ENCODE measurements at places on chromosomes 11 and 22.
A peak's percentile ranks its signal among the peaks of the same experiment; 100 is the strongest.

GRCh38 chr22:48699511-48699910 lies 1128.2 kb downstream of the BRD1 start:
- no peak for DNase-seq

GRCh38 chr11:22199243-22199642 lies 6.4 kb downstream of the ANO5 start:
- DNase-seq = no peak

GRCh38 chr11:49405743-49406142 lies 197.3 kb upstream of the FOLH1 start:
- no peak for DNase-seq

GRCh38 chr11:134358165-134358855 lies 26.5 kb downstream of the GLB1L2 start:
- DNase-seq = no peak

DNA sequence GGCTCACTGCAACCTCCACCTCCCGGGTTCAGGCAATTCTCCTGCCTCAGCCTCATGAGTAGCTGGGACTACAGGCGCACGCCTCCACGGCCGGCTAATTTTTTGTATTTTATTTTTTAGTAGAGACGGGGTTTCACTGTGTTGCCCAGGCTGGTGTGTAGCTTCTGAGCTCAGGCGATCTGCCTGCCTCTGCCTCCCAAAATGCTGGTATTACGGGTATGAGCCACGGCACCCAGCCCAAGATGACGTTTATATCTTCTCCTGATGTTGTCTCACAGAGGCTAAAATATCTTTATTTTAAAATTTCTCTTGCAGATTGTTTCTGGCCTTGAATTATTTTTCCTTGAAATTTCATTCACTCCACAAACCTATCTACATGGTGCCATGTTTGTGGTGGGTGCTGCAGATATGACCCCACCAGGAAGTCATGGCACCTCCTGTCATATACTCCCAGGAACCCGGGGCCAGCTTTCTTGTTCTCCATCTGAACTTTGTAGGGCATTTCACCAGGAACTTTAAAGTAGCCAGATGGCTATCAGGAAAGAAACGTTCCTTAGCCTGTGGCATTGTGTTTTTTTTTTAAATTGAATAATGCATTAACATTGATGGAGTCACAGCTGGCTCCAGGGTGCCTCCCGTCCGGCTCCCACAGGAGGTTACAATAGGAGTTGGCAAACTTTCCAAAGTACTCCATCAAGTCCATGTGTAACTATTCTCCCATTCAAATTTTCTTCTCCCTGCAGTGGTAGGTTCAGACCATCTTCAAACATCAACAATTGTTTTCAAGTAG lies 42.0 kb upstream of the LIPT2 start:
- DNase-seq = no peak

GRCh38 chr11:43135966-43136534 lies 175.7 kb upstream of the API5 start:
- DNase-seq = no peak

- no peak for DNase-seq
Measured at GRCh38 chr11:131284041-131284440, 86.4 kb upstream of the NTM start.

DNA sequence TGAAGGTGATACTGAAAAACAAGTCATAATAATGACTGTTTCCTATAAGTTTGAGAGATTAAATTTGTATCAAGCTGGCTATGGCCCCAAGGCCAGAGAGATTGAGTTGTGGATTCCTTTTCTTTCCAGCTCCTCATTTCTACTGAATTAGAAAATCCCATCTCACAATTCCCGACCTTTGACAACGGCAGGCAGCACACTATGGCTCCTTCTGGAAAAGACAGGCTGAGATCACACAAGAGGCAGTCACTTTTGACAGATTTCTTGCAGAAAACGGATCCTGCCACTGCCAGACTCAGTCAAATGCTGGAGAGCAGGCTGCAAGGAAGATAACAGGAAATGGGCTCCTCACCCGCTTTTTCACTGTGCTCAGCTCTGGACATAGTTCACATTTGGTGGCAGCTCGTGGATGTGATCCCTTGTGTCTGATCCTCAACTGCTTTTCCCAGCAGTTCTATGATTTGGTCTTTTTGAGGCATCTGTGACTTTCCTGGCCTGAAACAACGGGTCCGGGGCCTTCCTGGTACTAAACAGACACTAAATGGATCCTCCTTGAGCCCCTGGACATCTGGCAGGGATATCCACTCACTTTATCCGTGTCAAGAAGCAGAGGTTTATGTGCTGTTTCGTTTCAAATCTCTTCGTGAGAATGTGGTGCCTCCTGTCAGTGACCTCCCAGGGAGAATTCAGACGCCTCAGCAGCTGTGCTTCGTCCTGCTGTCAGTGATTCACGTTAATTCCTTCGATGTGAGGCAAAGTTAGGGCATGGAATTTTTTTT lies 26.1 kb upstream of the RTL6 start:
- no peak for DNase-seq

DNA sequence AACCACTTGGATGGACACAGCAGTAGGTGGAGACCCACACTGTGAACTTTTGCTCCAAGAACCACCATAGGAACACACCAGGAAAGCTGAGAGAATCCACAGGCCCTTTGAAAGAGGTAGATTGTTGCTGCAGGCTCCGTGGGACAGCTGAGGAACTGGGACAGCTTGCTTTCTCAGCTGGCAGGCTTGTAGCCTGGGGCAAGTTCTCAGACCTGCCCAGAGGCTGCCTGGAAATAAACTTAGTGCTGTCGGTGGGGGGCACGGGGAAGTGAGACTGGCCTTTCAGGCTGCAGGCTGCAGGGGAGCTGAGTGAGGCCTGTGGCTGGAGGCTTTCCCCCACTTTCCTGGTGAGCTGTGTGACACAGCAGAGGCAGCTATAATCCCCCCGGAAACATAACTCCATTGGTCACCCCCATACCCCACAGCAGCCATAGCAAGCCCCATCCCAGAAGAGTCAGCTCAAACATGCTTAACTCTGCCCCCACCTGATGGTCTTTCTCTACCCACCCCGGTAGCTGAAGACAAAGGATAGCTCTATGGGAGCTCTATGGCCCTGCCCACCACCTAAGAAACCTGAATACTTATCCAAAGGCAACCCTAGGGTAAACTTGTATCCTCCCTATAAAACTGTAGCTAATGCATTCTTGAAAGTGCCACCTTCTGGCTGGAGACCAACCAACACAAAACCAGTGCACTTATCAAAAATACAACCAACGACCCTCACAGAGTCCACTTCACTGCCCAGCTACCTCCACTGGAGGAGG lies 21.4 kb upstream of the ACRV1 start:
- DNase-seq = no peak

DNA sequence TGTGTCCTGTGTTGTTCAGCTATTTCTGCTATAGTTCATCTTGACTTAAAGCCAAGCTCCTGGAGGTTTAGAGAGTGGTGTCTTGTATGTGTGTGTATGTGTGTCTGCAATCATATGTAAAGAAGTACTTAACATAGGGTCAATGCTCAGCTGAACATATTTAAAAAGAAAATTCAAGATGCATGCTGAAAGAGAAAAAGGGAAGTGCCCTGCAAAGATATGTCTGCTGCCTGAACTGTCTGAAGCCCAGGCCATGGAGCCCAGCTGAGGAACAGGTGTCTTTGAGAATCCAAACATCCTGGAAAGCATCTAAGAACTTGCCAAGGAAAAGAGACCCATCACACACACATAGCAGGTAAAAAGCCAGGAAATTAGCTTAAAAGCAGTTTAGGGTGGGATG lies 6.6 kb downstream of the TCN1 start:
- DNase-seq = no peak

DNA sequence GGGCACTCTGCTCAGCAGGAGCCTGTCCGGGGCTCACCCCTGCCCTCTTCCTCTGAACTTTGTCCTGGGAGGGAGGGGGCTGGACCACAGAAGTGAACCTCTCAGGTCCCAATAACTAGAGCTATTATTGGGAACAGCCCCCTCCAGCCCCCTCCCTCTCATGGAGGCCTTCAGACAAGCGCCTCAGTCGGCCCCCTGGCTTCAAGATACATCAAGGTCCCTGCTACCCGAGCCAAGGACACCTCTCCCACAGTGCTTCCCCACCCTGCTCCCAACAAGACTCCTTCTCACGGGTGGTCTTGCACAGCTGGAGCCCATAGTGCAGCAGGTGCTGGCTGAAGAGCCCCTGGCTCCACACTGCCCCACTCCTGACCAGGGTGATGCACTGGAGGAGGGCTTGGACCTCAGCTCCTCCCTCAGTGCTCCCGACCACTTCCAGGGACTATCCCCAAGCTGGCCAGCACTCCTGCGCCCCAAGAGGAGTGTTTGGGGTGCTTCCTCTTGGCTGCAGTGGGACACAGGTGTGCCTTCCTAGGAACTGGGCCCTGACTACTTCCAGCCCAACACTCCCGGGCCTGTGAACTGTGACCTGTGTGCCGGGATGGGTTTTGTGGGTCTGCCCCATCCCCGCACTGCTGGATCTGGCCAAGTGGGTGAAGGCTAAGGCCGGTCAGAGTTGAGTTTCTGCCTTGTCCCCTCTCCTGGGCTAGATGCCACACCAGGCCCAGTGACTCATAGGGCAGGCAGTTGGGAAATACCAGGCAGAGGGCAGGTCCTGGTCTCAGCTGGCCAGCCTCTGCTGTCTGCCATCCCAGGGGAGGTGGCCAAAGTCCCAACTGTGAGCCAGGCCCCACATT lies 2.2 kb downstream of the PNPLA2 start:
- no peak for DNase-seq

DNA sequence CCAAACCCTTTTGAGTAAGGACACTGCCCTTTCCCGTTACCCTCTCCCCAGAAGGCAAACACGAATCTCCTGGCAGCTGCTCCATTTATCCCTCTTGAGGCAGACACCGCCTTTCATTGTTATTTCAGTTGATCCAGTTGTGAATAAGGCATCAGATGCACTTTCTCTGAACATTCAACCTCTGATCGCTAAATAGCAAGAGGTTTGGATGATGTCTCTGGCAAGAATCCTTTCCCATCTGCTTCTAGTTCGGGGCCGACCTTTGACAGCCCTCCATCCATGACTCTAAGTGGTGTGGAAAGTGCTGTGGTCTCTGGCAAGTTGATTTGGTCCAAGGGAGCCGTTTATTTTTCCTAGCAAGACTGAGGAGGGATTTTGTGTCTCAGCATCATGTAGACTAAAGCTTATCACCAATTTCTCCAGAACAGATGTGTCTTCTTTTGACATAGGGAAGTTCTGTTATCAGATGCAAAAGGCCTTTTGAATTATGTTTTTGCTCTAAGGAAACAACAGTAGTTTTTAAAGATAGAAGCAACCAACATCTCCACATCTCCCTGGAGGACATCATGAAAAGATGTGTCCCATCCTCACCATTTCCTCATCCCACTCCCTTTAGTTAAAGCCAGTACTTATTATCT lies 123.6 kb downstream of the CCDC34 start:
- no peak for DNase-seq

GRCh38 chr11:77669848-77670511 lies 32.4 kb upstream of the CLNS1A start:
- DNase-seq = no peak

- peak; percentile 52 for DNase-seq
Measured at GRCh38 chr22:36659762-36660509, 43.6 kb downstream of the CACNG2 start.

- no peak for DNase-seq
Measured at GRCh38 chr11:1371836-1372465, 17.8 kb upstream of the BRSK2 start.

DNA sequence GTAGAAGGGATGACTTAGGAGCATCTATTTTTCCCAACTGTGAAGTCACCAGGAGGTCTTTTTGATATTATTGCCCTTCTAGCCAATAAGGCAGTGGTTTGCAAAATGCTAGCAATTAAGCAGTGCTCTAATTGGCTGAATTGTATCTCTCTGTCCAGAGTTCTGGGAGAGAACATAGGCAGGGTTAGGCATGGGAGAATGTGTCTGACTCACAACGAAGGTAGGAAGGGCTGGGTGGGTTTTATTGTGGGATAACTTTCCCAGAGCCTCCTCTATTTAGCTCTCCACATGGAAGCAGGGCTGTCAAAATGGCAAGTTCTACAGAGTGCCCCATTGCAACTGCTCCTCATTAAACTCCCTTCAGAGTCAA lies 415.9 kb upstream of the CADM1 start:
- DNase-seq = no peak

- DNase-seq = no peak
Measured at GRCh38 chr11:43955381-43956118, 13.1 kb downstream of the C11orf96 start.

DNA sequence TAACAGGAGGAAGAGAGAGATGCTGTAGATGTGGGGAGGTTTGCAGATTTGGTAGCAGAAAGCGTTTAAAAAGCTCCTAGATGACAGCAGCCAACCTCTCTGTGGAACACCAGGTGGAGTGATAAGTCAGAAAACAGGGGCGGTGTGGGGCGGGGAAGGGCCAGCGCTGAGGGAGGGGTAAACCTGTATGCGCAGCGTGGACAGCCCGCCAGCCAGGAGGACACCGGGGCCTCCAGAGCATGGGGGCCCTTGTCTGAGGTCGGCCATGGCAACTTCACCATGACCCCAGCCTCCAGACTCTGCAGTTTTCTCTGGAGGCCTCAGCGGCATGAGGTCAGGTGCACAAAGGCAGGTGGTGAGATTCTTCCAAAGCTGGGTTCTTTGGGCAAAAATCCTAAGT lies 423.7 kb downstream of the BRD1 start:
- no peak for DNase-seq

DNA sequence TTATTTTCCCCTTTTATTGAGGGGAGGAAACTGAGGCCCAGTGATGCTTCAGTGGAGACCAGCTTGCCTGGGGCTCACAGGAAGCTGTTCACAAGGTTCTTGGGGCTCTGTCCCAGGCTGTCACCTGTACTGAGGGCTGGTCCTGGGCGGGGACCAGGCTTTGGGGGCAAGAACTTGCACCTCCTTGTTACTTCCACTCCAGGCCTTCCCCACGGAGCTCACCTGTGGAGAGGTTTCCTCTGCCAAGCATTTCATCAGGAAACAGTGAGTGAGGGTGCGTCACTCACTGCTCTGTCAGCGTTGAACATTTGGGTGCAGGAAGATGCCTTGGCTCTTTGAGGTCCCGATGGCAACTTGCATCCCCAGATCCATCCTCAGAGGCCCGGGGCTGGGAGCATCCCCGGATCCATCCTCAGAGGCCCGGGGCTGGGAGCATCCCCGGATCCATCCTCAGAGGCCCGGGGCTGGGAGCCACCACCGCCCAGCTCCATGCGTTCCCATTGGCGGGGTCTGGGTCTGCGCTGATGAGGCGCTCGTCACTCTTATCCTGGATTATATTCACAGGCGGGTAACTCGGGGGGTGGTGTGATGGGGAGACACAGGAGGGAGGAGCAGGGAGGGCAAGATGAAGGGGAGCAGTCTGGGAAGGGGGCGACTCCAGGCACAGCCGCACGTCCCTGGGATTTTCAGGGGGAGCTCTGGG lies 1.4 kb upstream of the SMIM38 start:
- DNase-seq = no peak

DNA sequence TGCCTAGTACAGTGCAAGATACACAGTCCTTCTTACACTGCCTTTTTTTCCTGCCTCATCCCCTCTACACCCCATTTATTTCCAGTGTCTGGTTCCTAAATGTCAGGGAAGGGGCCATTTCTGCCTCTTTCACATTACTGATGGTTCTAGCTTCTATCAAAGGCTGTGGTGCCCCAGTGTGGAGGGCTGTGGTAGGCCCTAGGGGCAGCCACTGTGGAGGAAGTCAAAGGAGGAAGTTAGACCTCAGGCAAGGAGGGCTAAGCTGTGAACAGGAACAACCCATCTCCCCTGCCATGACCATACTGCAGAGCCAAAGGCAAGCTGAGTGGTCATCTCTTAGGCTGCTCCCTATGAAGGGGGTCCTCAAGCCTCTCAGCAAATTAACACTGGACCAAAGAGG lies 81.9 kb upstream of the CRTAM start:
- peak; percentile 79 for DNase-seq

Measured in CD4-positive, alpha-beta T cell treated with Interleukin-1 beta for 1 hour (primary cell).